ENCODE measurements at places on chromosomes 7 and 10.

DNA sequence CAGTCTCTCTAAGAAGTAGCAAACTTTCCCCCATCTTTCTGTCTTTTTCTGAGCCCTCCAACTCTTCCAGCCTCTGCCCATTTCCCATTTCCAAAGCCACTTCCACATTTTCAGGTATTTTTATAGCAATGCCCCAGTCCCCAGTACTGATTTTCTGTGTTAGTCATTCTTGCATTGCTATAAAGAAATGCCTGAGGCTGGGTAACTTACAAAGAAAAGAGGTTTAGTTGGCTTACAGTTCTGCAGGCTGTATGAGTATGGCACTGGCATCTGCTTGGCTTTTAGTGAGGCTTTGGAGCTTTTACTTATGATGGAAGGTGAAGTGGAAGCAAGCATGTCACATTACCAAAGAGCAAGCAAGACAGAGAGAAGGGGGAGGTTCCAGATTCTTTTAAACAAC, 17.2 kb downstream of the PLCE1 start:
- no peak for DNase-seq

- no peak for DNase-seq
Measured at GRCh38 chr10:64648915-64649314, 1127.7 kb downstream of the REEP3 start.

DNA sequence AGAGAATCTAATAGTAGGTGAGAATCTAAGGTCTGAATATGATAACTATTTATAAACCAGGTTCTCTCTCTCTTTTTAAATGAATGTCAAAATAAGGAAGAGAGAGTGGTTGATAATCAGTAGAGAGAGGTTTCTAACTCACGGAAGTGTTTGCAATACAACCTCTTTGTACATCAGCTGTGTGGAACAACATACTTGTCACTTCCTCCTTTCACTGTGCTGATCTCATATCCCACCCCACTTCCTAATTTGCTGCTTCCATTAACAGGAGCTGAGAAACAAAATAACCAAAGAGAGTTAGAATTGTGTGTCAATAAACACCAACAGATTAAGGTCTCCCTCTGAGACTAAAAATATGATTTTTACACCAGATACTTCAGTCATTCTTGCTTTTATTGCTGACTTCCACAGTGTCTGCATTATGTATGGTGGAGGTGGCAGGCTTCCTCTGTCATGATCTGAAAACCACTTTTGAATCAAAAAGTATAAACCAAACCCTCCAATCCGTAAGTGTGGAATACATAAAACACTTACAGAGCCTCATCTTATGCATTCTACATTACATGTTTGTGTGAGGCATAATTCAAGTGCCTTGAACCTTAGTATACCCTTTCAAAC, 25.0 kb downstream of the CACUL1 start:
- peak; percentile 28 for DNase-seq

DNA sequence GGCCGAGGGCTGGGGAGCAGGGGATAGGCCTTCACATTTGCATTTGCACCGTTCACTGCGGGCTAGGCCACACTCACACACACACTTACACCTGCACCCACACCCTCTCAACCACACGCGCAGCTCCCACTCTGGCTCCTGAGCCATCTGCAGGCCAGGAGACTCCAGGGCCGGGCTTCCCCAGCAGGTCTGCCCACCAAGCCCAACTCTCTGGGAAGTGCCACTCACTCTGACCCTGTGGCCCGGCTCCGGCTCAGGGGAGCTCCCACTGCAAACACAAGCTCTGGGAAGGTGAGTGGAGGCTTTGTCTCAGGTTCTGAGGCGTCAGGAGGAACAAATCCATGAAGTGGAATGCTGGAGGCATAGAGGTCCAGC, 157.9 kb downstream of the NRF1 start:
- DNase-seq, result no peak

DNA sequence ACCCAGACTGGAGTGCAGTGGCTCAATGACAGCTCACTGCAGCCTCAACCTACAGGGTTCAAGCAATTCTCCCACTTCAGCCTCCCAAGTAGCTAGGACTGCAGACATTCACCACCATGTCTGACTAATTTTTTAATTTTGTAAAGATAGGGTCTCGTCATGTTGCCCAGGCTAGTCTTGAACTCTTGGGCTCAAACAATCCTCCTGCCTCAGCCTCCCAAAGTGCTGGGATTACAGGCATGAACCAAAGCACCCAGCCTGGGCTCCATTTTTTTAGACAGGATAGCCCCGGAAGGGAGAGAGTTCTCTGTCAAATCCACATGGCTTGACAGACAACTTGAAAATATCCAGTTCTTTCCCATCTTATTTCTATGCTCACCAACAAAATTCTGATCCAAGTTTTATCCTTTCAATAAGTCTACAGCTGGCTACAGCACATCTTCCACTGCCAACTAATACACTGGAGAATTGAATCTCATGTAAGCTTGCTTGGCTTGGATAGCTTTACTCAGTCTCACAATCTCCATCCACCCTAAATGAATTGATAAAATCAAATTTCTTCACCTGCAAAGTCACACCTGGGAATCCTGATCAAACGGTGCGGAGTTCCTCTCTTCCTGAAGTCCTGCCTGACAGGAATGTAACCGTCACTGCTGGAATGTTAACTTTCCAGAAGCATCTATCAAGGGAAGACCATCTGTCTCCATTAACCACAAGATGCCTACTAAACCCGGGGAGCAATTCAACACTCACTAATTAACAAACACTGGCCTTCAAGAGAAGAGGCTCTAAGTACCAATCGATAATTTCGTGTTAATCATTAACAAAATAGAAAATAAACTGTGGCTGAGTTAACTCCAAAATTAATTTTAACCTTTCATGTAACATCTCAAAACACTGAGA, 239.7 kb upstream of the MKLN1 start:
- no peak for DNase-seq

- no peak for DNase-seq
Measured at GRCh38 chr10:121448766-121449421, 149.3 kb downstream of the FGFR2 start.

GRCh38 chr7:92134271-92135051, at the start of gene CYP51A1:
Gene CYP51A1 (minus strand): TSS chr7:92134477. CDS start chr7:92134364, 113 bp downstream.
- peak; percentile 95 for DNase-seq
